Neural crest cell (in vitro differentiated cells): ENCODE measurements at places on chromosomes 11 and 22.
A peak's percentile ranks its signal among the peaks of the same experiment; 100 is the strongest.

DNA sequence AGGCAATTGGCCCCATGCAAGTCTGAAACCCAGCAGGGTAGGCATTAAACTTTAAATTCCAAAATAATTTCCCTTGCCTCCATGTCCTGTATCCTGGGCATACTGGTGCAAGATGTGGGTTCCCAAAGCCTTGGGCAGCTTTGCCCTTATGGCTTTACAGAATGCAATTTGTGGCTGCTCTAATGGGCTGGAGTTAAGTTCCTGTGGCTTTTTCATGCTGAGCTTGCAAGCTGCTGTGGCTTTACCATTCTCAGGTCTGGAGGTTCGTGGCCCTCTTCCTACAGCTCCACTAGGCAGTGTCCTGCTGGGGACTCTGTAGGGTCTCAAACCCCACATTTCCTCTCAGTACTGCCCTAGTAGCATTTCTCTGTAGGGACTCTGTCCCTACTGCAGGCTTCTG lies 15.0 kb upstream of the BIRC3 start:
- DNase-seq, result no peak

GRCh38 chr22:49677495-49677889 lies 150.2 kb downstream of the BRD1 start:
- no peak for DNase-seq

DNA sequence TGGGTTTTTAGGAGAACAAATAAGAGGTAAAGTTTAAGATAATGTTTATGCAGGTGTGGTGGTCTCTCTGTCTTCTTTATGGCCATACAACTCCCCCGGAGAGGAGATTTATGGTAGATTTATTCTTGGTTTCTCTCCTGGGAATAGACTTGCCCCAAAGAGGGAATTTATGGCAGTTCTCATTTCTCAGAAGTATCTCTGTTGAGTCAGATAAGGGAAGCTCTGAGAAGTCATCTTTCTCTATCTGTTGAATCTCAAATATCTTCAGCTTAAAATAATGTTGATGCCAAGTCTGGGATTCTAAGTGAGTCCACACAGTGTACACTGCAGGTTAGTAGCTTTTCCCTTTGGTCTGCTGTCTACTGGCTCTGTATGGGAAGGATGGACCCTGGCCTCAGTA lies 276.4 kb upstream of the PLET1 start:
- no peak for DNase-seq

DNA sequence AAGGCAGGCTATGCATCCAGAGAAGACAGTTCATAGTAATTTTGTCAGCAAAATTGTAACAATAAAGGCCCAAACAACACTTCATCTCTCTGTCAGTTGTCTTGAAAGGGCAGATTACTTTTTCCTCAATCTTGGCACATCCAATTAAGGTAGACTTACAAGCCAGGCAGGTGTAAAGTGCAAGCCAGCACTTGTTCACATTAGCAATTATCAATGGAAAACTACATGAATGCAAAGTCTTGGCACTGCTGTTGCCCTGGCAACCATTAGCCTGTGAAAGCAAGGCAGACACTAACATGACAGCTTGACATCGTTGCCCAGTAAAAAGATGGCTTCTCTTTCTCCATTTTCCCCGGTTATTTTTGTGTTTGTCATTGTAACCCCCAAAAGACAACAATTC lies 677.2 kb upstream of the TENM4 start:
- peak; percentile 1 for DNase-seq

GRCh38 chr22:49469896-49470740 lies 357.6 kb downstream of the BRD1 start:
- no peak for DNase-seq
